ENCODE measurements at places on chromosomes 6 and 20.
A peak's percentile ranks its signal among the peaks of the same experiment; 100 is the strongest.

DNA sequence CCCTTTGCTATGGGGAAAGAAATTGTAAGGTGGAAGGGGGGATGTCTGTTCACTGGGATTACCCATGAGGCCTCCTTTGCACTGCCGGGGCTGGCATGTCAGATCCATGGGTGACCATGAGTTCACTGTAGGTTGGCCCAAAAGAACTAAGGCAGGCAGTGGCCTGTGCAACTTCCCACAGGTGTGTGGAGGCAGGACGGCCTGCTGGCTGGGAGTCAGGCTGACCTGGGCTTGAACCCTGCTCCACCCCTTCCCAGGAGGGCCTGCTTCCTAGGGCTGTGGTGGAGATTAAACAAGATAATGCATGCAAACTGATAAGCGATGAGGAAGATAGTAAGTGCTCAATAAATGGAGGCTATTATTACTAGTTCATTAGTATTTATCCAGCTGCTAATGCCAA is 163.0 kb downstream of the EYA2 start:
- ATAC-seq: peak; percentile 56

- no peak for ATAC-seq
Observed at GRCh38 chr6:101711518-101711917, 318.0 kb downstream of the GRIK2 start.

DNA sequence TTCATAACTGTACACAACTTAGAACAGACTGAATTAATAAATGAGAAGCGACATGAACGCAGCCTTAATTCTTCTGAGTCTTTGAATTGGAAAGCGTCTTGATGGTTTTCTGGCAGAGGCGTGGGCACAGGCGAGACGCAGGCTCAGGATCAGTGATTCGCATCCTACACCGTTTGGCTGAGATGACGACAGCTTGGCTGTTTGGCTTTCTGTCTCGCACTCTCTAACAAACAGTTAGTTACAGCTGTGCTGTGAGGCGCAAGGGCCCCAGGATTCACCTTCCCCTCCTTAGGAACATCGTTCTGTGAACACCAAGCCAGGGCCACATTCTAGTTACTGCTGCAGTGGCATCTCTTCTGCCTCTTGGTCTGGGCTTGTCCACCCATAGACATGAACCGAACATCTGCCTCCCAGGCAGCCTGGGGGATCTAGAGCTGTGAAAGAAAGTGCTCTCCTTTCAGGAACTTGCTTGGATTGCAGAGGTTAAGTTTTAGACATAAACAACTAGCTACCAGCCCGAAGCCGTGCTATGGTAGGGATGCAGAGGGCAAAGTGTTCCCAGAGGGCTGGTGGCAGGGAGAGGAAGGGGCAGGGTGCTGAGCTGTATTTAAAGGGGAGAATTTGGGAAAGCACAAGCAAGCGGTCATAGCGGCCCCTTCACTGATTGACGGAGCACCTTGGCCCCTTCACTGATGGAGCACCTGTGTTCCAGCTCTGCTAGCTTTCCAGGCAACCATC is 49.6 kb downstream of the TCP11 start:
- ATAC-seq: no peak

- ATAC-seq: peak; percentile 33
Observed at GRCh38 chr6:76861403-76861802, 601.9 kb downstream of the HTR1B start.

DNA sequence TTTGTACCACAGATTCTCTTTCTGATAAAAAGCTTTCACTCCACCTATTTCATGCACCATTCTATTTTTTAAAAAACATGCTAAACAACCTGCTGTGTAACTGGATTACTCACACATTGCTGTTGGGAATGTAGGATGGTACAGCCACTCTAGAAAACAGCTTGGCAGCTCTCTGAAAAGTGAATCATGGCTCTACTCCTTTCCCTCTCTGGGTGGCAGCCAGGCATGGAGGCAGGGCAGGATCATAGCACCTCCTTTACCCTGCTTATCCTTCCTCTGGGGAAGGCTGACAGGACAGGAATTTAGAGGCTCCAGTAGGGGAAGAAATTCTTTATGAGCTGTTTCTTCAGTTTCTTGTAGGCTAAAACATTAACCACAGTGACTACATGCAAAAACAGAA is 6.7 kb upstream of the VNN2 start:
- peak; percentile 98 for ATAC-seq

- no peak for ATAC-seq
Observed at GRCh38 chr6:84455511-84456029, 228.1 kb upstream of the CEP162 start.

GRCh38 chr6:21342501-21342900 is 251.1 kb upstream of the SOX4 start:
- no peak for ATAC-seq

DNA sequence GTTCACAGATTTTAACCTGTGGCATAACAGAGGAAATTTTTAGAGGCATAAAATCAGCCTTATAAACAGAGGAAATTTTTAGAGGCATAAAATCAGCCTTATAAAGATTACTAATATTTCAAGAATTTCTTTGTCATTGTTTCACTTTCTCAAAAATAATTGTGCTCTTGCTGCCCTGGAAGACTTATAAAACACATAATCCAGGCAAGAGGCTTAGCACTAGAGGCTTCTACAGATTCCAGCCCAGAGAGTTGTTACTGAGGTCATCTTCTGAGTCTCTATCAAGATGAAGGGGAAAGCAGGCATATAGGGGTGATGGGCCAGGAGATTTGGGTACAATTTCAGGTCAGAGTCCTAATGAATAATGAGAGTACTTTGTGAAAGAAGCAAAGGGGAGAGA is 85.7 kb downstream of the RFPL4B start:
- no peak for ATAC-seq

DNA sequence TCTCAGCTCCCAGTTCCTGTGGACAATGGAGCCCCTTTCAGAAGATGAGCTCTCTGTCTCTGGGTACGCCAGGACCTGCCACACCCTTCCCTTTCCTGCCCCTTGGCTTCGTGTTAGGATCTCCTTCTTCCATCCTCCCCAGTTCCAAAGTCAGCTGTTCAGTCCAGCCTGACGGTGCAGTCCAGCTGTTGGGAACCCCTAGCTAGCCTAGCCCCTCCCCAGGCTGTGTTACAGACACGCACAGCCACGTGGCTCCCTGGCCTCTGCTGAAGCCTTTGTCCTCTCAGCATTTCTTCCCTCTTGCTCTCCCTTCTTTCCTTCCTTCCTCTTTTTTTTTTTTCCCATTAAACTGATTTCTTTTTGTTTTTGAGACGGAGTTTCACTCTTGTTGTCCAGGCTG is 12.4 kb upstream of the TFAP2C start:
- no peak for ATAC-seq

DNA sequence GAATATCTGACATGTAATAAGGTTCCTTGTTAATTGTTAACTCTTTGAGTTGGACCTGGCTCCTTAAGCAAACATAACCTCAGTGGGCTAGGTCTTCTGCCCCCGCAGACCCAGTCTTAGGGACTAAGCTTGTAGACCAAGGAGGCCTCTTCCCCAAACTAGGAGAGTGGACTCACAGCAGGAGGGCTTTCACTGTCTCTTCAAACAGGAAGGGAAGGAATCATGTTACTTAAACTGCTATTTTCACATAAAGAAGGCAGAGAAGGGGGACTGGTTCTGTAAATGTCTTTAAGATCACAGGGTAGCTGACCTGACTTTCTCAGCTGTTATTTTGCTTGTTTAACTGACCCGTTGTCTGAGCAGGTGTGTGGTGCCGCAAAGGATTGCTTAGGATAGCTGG is 34.9 kb upstream of the PRDM1 start:
- no peak for ATAC-seq

GRCh38 chr6:162887981-162888689 is 160.4 kb downstream of the PACRG start:
- ATAC-seq: no peak

GRCh38 chr20:25066386-25066785 is 8.4 kb upstream of the ACSS1 start:
- no peak for ATAC-seq

DNA sequence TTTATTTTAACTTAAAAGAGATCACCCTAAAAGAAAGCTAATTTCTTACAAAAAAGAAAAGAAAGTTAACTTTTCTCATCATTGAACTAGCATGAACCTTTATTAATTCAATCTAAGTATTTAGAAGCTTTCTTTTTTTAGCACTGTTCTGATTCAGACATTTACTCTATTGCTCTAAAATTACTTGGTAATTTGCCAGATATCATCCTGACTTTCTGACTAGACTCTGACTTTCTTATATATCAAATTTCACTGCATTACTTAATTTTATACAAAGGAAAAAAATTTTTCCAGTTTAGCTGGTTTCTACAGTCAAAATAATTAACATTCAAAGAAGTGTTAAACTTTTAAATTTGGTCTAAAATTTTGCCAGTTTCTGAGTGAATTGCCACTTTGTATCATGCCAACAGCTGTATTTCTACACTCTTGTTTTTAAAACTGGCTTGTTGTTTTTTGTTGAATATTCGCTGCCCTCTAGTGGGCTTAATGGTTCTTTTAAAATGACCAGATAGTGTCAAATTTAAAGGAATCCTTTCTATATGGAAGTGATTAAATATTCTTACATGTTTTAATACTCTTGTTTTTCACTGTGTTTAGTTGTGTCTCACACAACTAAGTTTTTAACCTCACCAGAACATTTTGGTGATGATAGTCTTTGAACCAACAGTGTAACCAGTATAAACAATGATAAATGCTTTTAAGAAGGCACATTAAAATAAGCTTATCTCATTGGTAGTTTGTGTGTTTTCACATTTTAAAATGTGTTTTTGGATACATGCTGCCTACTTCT is 102.0 kb downstream of the POPDC3 start:
- ATAC-seq: no peak

DNA sequence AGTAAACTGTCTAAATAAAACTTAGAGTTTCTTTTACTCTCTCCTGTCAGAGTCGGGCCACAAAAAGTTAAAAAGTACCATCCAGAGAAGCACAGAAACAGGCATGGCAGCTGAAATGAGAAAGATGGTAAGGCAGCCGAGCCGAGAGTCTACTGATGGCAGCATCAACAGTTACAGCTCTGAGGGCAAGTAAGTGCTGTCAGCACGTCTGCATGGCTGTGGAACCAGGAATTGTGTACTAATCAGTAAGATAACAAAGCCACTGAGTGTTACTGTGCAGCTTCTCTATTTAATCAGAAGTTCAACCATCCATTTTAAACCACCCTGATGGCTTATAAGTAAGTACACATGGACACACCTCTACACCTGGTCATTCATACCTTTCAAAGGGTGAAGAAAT is 231.3 kb upstream of the KCNQ5 start:
- no peak for ATAC-seq

- ATAC-seq: no peak
Observed at GRCh38 chr6:129673748-129674147, 36.2 kb downstream of the ARHGAP18 start.

DNA sequence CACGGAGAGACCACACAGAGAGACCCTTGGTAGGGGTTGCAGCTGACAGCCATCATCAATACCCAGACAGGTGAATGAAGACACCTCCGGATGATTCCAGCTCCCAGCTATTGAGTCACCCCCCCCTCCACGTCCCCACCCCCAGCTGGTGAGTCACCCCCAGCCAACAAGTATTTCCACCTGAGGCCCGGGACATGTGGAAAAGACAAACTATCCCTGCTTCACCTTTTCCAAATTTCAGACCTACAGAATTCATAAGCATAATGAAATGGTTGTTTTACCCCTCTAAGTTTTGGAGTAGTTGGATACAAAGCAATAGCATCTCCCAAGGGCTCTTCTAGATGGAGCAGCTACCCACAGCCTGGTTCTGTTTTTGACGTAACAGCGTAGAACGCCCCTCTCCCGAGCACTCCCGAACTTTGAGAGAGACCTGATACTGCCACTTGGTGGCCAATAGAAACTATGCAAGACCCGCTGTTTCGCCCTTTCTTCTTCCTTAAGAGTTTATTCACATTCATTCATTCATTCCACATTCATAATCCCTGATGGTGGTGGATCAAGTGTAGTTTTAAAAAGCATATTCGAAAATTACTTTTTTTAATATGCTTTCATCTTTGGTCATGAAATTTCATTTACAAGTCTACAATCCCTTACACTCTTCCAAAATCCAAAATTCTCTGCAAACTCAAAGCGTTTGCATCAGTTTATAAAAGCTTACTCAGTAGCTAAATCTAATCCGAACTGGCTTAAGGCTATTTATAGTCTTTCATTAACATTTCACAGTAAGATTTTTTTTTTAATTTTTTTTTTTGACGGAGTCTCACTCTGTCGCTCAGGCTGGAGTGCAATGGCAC is 15.1 kb upstream of the PPP1R16B start:
- peak; percentile 78 for ATAC-seq

DNA sequence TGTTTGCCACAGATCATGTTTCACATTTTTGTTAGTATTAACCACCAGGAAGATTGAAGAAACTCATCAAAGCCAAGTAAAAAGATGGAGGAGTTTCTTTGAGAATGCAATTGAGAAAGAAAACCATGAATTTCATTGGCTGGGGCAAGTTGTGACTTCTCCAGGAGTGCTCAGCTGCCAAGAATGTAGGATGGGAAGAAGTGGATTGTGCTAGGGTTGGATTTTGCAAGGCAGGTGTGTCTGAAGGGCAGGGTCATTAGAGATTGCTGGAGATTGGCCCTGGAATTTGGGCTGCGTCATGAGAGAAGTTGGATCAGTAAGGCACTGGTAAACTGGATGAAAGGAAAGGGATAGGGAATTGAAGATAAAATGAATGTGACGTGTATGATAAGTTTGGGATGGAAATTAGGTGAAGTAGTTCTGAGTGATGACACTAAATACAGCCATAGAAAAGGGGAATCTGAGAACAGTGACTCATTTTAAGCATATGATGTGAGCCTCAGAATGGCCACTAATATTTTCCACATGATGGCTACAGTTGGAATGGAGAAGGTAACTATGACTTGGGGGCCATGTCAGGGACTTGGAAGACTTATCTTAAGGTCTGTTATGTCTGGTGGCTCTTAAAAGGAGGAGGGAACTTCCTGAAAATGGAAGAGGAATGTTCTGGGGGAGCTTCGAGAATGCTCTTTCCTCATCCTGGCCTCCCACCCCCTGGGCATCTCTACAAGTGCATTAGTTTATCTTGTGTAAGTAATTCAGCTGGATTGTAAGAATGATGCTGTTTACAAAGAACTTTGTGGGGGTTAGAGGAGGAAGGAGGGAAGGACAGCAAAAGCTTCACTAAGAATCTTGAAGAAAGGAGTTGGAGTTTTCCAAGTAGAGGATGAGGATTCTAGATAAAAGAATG is 27.8 kb upstream of the ERVFRD-1 start:
- ATAC-seq: peak; percentile 89

Data from esophagus mucosa (tissue), 1 donor.